Activated effector memory CD4-positive, alpha-beta T cell treated with anti-CD3 and anti-CD28 coated beads, Interleukin-2, amount 50 U/mL, for 16 hours (primary cell): ENCODE measurements at places on chromosomes 11 and 22.

DNA sequence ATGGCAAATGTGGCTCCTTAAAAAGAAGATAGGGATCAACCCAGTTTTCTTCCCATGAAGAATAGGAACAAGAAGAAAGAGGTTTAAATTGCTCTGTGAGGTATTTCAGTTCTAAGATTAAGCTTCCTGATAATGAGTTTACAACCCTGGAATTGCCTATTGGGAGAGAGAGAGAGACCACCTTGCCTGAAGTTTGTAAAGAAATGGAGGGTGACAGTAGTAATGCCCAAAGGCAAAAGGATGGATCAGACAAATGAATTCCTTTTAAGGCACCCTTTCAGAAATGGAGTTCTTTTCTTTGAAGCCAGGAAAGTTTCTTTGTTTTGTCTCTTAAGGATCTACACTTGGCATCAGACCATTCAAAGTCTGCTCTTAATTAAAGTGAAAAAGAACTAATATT is 74.3 kb downstream of the DDIAS start:
- DNase-seq, result no peak

DNA sequence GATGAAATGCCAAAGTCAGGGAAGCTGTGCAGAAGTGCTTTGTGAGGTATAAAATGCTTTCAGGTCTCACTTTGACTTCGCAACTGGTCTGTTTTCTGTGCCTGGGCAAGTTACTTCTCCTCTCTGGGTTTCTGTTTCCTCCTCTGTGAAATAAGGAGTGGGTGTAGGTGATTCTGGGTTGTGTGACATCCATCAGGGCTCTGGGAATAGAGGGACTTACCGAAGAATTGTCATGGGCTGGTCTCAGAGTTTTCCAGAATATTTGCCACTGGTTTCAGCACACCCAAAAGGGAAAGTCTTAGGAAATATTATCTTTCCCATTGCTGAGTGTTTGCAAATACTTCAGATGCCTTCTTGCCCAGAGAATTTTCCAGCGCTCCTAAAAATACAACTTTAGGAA is 118.4 kb downstream of the KIAA1671 start:
- no peak for DNase-seq

GRCh38 chr11:13137844-13138301 is 128.8 kb downstream of the RASSF10 start:
- no peak for DNase-seq

- DNase-seq, result peak; percentile 78
Measured at GRCh38 chr22:38766076-38766777, 10.4 kb upstream of the SUN2 start.

DNA sequence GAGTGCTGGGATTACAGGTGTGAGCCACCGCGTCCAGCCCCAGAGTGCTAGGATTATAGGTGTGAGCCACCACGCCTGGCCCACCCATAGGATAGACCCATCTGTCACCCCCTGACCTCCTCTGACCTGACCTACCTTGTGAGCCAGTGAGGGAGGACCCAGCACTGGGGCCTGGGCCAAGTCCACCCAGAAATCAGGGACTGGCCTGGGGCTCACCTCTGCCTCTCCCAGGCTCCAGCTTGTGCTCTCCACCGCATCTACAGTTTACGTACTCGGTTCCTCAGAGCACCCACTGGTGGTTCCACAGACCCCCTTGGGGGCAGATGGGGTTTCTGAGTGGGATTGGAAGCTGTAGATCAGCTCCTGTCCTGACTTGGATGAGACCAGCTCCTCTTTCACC is 6.4 kb downstream of the SLC29A2 start:
- DNase-seq, result no peak

- DNase-seq, result no peak
Measured at GRCh38 chr11:75311858-75312288, 39.6 kb downstream of the ARRB1 start.

- DNase-seq, result no peak
Measured at GRCh38 chr11:117303101-117303500, 12.0 kb downstream of the BACE1-AS start.

GRCh38 chr11:76244316-76244851 is 38.1 kb upstream of the WNT11 start:
- peak; percentile 55 for DNase-seq

DNA sequence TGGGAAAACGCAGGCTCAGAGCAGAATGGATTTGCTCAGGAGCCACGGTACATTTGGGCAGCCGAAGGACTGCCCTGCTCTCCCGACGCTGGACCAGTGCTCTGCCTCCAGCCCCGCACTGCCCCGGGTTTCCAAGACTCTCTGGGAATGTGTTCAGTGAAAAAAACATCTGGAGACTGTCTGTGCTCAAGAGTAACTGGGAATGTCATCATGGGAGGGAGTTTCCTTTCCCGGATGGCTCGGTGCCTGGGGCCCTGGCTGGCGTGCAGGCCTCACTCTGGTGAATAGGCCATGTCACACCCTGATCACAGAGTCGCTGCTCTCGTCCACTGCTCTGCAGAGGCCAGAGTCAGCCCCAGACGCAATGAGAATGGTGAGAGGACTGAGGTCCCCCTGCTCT is 9.8 kb upstream of the APOL6 start:
- DNase-seq, result peak; percentile 4

- DNase-seq, result no peak
Measured at GRCh38 chr11:35615921-35616900, 2.0 kb upstream of the FJX1 start.

DNA sequence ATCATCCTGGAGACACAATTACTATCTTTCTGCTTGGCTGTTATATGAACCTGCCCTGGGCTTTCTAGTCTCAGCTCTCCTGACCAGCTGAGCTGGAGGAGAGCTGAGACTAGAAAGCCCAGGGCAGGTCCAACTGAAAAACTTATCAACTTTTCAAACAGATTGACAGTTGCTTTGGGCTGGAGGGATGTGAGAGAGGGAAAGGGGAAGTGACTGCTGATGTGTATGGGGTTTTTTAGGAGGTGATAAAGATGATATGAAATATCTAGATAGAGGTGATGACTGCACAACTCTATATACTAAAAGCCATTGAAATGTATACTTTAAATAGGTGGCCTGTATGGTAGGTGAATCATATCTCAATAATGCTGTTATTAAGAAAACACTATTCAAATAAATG is 60.2 kb upstream of the CHRM4 start:
- DNase-seq, result no peak

DNA sequence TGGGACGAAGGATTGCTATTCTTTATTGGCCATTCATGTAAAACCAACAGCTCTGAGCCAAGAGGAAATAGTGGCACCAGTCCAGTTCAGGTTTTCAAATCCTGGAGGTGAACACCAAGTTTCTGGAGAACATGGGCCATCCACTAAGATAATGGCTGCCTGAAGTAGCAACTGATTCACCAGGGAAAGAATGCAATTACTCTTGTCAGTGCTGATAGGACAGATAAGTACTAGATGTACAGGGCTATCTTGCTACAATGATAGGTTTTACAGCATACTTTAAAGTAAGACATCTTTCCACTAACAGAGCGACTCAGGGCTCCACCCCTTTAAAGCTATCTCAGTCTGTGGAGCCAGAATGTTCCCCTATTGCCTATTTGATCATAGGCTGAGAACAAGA is 36.8 kb upstream of the APOA1 start:
- DNase-seq, result no peak

GRCh38 chr11:36557991-36558390 is 9.8 kb upstream of the RAG1 start:
- DNase-seq, result no peak

DNA sequence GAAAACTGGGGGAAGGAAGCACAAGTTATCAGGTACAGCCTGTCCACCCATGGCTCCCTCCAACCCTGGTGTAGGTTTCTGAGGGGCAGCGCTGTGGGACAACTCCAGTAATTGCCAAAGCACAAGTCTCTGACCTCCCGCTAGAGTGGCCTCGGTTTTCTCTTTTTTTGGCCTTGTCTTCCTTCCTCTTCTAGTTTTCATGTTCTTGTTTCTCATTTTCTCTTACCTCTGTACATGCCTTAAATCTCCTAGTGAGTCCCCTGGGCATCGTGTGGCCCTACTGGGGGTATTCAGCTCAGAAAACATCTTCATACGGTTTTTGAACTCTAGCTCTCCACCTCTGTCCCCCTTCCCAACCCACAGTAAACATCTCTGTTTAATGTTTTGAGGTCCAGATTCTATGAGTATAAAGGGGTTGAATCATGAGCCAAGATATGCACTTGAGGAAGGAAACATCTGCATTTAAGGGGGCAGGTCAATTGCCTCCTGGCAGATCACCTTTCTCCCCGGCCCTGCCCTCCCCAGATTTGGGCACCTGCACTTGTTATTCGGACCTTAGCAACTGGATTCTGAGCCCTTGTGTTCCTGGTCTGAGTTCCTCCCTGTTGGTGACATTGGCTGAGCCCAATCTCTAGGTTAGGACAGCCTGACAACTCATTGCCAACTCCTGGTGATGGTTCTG is 8.4 kb upstream of the LMO2 start:
- DNase-seq, result no peak

DNA sequence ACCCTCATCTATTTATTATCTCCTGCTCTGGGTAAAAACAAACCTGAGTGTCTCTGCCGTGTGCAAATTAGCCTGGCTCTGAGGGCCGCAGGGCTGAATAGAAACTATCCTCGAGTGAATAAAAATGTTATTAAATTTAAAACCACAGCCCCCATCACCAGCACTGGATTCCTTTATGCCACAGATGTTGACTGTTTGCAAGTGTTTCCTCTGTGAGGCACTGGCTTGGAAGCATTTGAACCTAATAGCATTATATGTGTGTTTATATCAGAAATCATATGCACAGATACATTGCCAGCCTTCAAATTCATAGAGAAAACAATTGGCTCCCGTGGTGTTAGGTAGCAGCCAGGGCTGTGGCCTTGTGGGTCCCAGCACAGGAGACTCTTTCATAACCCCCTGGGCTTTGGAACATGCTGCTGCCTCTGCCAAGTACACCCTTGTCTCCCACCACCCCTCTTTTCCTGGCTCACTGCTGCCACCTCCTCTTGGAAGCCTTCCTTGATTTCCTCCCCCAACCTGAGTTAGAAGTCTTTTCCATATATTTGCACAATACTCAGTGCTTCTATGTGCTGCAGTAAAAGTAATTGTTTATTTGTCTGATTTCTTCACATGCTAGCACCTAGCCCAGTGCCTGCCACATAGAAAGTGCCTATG is 294.4 kb downstream of the DDX10 start:
- no peak for DNase-seq

DNA sequence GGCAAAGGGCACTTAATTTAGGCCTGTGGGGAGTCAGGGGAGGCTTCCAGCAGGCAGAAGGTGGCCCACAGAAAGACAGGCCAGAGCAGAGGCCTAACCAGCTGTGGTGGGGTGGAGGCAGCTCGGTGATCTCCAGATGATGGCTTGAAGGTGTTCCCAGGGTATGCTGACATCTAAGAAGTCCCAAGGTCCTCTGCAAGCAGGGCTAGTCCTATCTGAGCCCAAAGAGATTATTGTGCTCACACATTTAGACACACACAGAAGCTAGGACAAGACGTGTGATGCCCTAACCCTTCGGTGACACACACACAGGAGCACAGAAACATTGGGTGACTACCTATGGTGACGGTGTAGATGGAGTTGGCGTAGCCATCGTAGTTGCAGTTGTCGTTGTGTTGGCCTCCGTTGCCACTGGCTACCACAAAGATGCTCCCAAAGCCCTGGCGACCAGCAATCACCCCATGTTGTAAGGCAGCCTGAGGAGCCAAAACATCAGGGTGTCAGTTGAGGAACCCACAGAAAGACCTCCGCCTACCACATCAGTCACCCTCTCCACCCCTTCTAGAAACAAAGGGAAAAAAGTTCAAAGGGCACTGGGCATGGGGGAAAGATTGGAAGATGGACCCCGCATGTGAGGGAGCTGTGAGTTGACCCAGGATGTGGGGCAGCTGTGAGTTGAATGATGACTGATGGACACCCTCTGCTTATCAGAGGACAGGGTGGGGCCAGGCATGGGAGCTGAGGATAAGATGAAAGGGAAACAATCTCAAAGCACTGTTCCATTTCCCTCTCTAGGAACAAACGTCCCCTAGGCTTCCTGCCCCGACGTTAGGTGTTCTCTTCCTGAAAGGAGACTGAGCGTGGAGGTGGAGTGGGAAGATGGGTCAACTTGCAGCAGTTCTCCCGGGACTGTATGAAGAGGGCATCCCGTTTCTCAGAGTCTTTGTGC is 7.9 kb downstream of the PCSK7 start:
- DNase-seq, result peak; percentile 52

DNA sequence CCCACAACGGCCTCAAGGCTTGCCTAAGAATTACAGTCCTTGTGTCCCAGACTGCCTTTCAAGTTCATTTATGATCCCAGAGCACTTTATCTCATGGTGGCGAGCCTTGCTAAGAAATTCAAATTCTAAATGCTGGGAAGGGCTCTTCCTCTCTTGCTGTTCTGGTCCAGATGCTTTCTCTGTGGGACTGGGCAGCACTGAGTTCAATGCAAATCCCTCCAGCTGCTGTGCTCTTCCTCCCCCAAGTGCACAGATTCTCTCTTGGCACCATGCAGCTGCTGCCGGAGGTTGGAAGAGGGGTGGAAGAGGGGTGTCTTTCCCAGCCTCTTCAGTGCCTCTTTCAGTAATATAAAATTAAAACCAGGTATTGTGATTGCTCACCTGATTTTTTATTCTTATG is 828.0 kb downstream of the DLG2 start:
- DNase-seq, result no peak

GRCh38 chr11:18016789-18017188 is 3.9 kb upstream of the SERGEF start:
- no peak for DNase-seq

GRCh38 chr11:60700689-60701468 is 1.5 kb downstream of the MS4A8 start:
- no peak for DNase-seq

DNA sequence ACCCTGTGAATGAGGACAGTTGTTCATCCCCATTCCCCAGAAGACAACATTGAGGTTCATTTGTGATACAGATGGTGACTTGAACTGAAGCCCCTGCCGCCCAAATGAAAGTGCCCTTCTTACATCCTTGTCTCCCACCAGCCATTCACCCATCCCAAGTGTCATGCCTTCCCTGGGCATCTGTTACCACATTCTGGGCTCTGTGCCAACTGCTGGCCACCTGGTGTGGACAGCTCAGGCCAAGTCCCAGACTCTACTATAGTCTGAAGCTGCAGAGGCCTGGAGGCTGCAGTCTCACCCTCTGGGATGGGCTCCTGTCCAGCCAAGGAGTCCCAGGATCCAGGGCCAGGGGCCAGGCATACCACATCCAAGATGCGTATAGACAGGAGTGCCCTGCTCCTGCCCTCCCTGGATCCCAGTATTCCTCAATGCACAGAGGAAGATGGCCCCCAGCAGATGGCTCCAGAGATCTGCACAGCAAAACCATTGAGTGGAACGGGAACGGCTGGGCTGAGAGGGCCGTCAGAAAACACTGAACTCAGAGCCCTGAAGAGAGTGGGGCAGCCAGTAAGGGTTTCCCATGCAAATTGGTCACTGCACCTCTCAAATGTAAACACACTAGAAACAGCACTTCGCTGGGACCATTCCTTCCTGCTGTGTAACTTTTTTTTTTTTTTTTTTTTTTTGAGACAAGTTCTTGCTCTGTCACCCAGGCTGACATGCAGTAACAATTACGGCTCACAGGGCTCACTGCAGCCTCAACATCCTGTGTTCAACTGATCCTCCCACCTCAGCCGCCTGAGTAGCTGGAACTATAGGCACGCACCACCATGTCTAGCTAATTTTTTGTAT is 22.8 kb downstream of the ARRB1 start:
- DNase-seq, result peak; percentile 76
